ENCODE measurements at places on chromosomes 4 and X.

- DNase-seq: no peak
These were observed 62.7 kb upstream of the ARHGAP36 start for GRCh38 chrX:130995439-130995838.

- DNase-seq: no peak
These were observed 1.6 kb upstream of the IDUA start for GRCh38 chr4:985123-985830.

DNA sequence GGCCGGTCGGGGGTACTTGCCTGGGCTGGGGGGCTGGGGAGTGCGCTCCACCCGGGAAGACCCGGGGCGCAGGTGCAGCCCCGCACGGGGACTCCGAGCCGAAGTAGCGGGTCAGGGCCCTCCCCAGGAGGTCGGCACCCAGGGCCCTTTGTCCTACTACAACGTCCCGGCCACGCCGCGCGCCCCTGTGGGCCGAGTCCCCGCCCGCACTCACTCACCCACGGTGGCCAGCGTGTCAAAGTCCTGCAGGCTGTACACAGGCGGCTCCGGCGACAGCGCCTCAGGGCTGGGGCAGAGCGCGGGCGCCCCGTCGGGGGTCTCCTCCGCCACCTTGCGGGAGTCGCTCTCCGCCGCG, 602 bp downstream of the PRKX start:
- no peak for DNase-seq

DNA sequence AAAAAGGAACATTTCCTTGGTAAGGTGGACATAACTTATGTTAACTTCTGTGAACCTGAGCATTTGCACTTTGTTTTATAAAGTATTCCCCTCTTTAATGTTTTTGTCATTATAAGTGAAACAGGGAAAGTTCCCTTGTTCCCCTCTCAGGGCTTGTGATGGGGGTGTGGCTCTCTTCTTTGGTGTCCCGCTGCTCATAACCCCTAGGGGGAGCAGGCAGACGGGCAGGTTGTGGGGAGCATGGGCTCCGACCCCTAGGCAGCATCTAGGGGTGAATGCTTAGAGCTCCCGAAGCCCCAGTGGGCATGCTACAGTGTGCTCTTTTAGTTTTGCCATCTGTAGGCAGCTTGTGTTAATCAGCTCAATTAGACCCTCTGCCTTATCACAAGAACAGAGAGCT, 200.4 kb downstream of the DACH2 start:
- DNase-seq: no peak

GRCh38 chr4:74501579-74501978, 56.6 kb downstream of the AREG start:
- no peak for DNase-seq

DNA sequence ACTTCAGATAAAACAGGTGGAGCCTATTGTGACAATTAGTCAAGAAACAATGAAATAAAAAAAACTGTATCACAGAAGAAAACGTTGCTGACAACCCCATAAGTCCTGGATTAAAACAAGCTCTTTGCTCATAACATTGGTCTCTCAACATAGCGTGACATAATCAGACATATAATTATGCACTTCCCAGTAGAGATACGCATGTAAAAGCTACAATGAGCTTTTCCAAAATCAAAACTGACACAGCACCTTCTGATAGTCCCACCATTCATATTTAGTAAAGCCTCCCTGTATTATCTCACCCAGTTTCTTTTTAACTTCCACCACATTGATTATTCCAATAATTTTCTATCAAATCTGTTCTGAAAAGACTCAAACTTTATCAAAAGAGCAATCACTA, 372.1 kb upstream of the SMIM31 start:
- DNase-seq: no peak

DNA sequence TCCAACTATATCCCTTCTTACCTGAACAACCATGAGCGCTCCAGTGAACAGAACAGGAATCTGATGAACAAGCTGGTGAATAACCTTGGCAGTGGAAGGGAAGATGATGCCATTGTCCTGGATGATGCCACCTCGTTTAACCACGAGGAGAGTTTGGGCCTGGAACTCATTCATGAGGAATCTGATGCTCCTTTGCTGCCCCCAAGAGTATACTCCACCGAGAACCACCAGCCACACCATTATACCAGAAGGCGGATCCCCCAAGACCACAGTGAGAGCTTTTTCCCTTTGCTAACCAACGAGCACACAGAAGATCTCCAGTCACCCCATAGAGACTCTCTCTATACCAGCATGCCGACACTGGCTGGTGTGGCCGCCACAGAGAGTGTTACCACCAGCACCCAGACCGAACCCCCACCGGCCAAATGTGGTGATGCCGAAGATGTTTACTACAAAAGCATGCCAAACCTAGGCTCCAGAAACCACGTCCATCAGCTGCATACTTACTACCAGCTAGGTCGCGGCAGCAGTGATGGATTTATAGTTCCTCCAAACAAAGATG, 870.2 kb downstream of the ADGRL3 start:
- no peak for DNase-seq

- DNase-seq: no peak
These were observed 57.0 kb downstream of the ATP11C start for GRCh38 chrX:139875841-139876240.

- DNase-seq: peak; percentile 13
These were observed 38.5 kb upstream of the FGFBP2 start for GRCh38 chr4:16001484-16001858.

DNA sequence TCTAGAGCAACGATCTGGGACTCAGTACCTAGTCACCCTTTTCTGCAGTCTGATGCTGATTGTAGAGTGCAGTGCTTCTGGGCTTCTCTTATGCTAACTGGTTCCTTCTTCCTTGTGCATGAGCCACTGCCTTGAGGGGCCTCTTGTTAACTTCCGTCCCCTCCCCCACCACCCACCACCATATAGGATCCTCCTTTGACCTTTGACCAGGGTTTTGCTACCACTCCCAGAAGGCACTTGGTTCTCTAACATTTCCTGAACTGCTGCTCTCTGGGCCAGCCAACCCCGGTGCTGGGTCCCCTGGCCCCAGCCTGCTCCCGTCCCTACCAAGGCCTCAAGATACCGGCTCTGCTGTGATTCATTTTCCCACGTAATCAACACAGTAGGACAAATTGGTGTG, 104.6 kb upstream of the KLF3 start:
- DNase-seq: no peak

- no peak for DNase-seq
These were observed 6.9 kb upstream of the ARX start for GRCh38 chrX:25022499-25023325.

- no peak for DNase-seq
These were observed 31.3 kb downstream of the REPS2 start for GRCh38 chrX:16977771-16978170.

- DNase-seq: no peak
These were observed 1429.4 kb upstream of the ADGRL3 start for GRCh38 chr4:59770601-59771264.

- no peak for DNase-seq
These were observed 338.7 kb upstream of the GATB start for GRCh38 chr4:152099555-152099954.

- no peak for DNase-seq
These were observed 91.0 kb upstream of the SH3RF1 start for GRCh38 chr4:169361756-169362155.

DNA sequence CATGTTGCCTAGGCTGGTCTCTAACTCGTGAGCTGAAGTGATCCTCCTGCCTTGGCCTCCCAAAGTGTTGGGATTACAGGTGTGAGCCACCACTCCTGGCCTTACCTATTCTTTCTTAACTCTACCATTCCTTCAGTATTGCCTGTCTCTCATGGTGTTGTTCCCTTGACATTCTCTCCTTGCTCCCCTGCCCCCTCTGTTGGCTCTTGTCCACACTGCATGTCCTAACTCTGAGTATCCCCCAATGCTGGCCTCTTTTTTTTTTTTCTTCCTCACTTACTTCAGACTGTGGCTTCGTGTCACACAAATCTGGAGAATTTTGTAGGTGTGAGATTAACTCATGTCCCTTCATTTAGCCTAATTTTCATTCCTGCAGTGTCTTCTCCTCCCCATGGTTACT, 22.9 kb upstream of the FRMPD4 start:
- DNase-seq: no peak

DNA sequence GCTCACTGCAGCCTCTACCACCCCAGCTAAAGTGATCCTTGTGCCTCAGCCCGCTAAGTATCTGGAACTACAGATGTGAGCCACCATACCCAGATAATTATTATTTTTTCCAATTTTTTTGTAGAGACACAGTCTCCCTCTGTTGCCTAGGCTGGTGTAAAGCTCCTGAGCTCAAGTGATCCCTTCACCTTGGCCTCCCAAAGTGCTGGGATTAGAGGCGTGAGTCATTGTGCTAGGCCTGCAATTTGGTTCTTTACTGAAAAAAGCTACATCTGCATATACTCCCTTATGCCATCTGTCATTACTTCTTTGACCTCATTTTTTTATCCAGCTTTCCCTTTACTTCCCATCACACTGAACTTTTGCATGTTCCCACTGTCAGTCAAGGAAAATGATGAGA, 2012.4 kb upstream of the IGFBP7 start:
- DNase-seq: no peak

GRCh38 chr4:54473077-54473545, 184.6 kb upstream of the KIT start:
- no peak for DNase-seq

- DNase-seq: no peak
These were observed 19.1 kb upstream of the CXCL11 start for GRCh38 chr4:76055016-76055415.

- DNase-seq: no peak
These were observed 149.0 kb upstream of the SCML1 start for GRCh38 chrX:17588303-17588702.

DNA sequence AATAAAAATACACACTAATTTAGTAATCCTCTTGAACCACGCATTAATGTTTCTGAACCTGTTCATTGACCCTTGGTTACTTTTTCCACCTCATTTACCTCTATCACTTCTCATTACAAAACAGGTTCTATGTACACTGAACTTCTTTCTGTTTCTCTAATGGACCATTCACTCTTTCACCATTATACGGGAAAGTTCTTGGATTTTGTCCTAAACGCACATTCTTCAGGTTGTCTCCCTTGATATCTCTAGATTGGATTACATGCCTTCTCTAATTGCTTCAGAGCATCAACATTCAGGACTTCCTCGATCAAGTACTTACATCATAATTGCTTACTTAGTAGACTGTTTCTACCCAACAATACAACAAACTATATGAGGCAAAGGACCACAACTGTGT, 359.4 kb upstream of the FSTL5 start:
- no peak for DNase-seq

GRCh38 chrX:47648376-47648775, 2.0 kb downstream of the ELK1 start:
- DNase-seq: no peak

- no peak for DNase-seq
These were observed 24.0 kb upstream of the SGMS2 start for GRCh38 chr4:107800706-107801105.

GRCh38 chr4:74543231-74543781, 98.4 kb downstream of the AREG start:
- no peak for DNase-seq

DNA sequence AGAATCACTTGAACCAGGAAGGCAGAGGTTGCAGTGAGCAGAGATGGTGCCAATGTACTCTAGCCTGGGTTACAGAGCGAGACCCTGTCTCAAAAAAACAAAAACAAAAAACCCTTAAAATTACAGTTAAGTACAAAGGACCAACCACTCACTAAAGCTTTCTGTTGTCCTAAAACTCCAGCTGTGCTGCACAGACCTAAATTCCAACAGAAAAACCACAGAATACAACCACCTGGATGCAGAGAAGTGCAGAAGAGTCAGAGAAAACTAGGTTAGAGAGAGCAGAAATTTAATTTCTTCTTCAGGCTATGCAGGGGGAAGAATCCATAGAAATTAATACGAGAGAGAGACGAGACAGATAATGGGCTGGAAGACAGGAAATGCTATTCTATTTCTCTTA, 376.8 kb upstream of the CXorf51A start:
- no peak for DNase-seq

GRCh38 chr4:7433376-7434140, 1.2 kb downstream of the PSAPL1 start:
- no peak for DNase-seq

GRCh38 chr4:142350871-142351270, 495.2 kb downstream of the INPP4B start:
- DNase-seq: no peak

DNA sequence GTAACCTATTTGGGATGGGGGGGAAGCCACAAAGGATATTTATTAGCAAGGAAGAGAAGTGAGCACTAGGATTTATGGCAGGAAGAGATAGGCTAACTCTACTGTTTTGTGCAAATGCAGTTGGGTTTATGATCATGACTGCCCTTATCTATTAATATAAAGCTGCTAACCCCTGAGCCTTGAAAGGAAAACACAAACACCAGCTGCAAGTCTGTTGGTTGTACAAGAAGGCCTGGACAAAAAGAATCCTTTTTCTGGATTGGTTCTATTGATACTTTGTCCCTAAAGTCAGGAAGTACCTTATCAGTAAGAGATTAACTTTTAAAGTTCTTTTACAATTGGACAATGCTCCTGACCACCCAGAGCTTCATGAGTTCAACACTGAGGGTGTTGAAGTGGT, 188.8 kb downstream of the LRBA start:
- no peak for DNase-seq

- no peak for DNase-seq
These were observed 39.7 kb upstream of the CXorf51A start for GRCh38 chrX:146854281-146854680.

- DNase-seq: no peak
These were observed 478.9 kb downstream of the KCNIP4 start for GRCh38 chr4:21469438-21470300.

- peak; percentile 67 for DNase-seq
These were observed at the start of gene FRAS1 for GRCh38 chr4:78057135-78057599. TSS of gene FRAS1 (plus strand) at chr4:78057323. CDS start at chr4:78058010, 687 bp downstream.

GRCh38 chr4:162016991-162017390, 146.8 kb downstream of the FSTL5 start:
- no peak for DNase-seq
